ENCODE measurements at places on chromosomes 11 and 22.

- DNase-seq, result no peak
These were observed 30.1 kb upstream of the KCNJ11 start for GRCh38 chr11:17418444-17419081.

DNA sequence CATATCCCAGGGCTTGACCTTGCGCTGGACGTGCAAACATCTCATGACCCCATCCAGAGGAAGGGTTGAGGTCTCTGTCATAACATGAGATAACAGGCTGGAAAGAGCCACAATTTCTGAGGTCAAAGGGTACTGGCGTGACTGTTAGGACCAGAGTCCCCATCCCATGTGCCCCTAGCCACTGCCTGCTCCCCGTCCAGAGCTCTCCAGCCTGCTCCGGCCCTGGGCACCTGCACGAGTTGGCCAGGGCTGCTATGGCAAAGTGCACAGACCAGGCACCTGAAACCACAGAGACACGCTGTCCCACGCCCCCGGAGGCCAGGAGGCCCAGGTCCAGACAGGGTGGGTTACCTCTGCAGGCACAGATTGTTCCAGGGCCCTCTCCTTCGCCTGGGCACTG, 58.9 kb downstream of the SHANK2 start:
- DNase-seq, result no peak

- DNase-seq, result no peak
These were observed 17.8 kb downstream of the RAB6A start for GRCh38 chr11:73743045-73743444.

- DNase-seq, result no peak
These were observed 93.6 kb downstream of the CTTN start for GRCh38 chr11:70491696-70492472.

DNA sequence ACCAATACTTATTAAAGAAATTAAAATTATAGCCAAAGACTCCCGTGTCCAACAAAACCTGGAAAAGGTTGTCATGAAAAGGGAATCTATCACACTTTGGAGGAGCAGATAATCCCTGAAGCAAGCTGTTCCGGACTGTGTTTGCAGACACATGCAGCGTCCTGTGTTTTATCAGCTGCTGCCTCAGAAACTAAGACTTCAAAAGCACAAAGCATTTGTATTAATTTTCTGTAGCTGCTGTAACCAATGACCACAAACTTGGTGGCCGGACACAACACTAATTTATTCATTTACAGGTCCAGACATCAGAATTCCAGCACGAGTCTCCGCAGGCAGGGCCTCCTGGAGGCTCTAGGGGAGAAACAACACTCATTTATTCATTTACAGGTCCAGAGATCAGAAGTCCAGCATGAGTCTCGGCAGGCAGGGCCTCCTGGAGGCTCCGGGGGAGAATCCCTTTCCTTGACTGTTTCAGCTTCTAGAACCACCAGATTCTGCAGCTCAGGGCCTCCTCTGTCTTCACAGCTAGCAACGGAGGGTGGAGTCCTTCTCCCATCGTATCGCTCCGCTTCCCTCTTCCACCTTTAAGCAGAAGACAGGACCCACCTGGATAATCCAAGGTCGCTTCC, 465.3 kb downstream of the BRD1 start:
- no peak for DNase-seq

Measured in CD4-positive, alpha-beta T cell treated with Interleukin-6 at 100 ng/mL for 8 hours (primary cell).